ENCODE measurements at places on chromosomes 4 and X.

DNA sequence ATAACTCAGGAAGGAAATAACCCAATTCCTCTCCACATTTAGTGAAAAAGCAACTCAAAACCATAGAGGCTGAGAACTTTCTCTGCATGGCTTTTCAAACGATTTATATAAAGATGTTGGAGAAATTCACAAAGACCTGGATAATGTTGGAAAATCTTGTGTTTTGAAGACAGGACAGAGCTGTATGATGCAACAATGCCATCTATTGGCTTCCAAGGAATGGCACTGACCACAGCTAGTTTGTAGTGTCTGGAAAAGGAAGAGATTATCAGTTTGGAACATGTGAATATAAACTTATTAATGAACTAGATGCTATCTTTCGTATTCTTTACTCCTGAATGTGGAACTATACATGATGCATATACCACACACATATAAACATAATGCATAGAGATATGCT is 503.6 kb downstream of the IL1RAPL1 start:
- peak; percentile 35 for DNase-seq

- no peak for DNase-seq
Measured at GRCh38 chrX:456551-457291, 70.0 kb upstream of the PPP2R3B start.

- DNase-seq = peak; percentile 71
Measured at GRCh38 chr4:1910643-1911042, 39.5 kb downstream of the NSD2 start.

DNA sequence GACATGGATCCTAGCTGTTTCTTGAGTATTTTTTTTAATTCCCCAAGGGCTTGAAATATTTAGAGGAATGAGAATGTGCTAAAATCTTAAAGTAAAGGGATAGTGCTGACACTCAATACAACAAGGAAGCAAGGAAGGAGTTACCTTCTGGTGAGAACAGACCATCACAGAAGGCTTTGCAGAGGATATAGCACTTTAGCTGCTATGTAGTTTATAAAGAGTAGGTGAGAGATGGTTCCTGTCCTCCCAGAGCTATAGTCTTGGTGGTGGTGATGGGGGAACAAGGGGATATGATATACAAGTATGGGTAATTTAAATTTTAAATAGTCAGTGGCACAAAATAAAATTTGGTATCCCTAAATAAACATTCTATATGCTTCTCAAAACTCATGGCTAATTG is 47.6 kb downstream of the MTHFD2L start:
- DNase-seq = no peak

GRCh38 chr4:2905544-2905943 is 57.7 kb downstream of the NOP14 start:
- DNase-seq = no peak

- DNase-seq = no peak
Measured at GRCh38 chr4:183830438-183830985, 74.6 kb upstream of the STOX2 start.

GRCh38 chr4:175891851-175892250 is 79.8 kb upstream of the GPM6A start:
- DNase-seq = peak; percentile 31

- DNase-seq = no peak
Measured at GRCh38 chr4:102524691-102525090, 23.5 kb downstream of the NFKB1 start.

DNA sequence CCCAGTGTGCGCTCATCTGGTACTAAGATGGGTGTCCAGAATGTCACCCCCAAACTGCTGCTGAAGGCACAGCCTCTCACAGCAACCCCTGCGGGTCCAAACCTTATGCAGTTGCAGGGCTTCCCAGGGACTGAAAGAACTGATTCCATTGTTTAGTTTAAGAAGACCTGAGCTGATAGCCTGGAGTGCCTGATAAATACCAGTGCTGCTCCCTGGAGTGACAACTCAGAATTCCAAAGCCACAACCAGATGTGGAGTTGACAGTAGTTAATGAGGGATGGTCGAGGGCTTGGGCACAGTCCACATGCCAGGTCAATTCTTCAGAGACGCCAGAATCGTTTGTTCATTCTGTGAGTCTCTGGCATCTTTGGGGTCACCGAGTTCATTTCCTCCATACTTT is 71.2 kb downstream of the LNX1 start:
- DNase-seq = peak; percentile 51

GRCh38 chr4:91359041-91360031 is 944.4 kb upstream of the GRID2 start:
- no peak for DNase-seq

DNA sequence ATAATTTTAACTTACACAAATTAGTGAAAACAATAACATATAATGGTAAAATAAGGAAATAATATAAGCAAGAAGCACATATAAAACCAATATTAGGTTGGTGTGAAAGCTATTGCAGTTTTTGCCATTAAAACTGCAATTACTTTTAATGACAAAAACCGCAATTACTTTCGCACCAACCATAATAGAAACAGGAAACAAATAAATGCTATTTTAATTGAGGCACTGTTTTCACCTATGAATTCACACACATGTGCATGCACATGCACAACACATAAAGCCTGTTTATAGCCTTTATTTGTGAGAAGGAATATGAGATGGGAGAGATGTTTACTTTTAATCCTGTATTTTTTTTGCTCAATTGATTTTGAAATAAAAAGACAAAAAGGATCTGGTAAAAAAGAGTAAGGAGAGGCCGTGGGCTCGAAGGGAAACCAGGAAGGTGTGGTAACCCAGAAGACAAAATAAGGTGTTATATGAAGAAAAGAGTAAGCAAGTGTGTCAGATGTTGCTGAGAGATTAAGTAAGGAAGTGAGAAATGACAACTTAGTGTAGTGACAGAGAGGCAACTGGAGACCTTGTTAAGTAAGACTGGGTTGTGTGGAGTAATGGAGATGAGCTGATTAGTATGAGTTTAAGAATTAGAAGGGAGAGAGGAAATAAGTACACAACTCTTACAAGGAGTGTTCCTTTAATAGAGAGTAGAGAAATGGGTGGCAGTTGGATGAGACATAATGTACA is 69.0 kb downstream of the KLHL13 start:
- DNase-seq = no peak

- DNase-seq = no peak
Measured at GRCh38 chr4:42078184-42078801, 74.2 kb downstream of the BEND4 start.

- peak; percentile 38 for DNase-seq
Measured at GRCh38 chr4:109977854-109978501, 65.3 kb downstream of the EGF start.

- no peak for DNase-seq
Measured at GRCh38 chr4:70855464-70855863, 15.8 kb upstream of the GRSF1 start.

DNA sequence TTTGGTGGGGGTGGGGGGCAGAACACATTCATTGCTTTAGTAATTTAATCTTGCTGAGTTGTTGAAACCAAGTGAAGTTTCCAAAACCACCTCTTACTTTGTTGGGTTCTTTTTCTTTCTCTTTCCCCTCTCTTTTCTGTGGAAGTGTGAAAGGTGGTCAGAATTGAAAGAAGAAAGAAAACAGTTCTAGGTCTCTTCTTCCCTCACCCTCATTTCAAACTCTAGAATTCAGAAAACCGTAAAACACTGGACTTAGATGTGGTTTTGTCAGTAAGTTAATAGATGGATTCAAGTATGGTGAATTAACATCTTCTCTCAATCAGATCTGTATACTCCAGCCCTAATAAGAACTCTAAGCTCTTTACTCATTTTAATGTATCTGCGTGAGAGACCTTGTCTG is 23.7 kb downstream of the PLP1 start:
- no peak for DNase-seq

Measured in neural progenitor cell (in vitro differentiated cells).